Stimulated activated CD8-positive, alpha-beta memory T cell treated with anti-CD3 and anti-CD28 coated beads, Interleukin-12 subunit alpha, Interleukin-12 subunit beta, amount 100 ng/mL, for 1 hour (primary cell): ENCODE measurements at places on chromosomes 11 and 22.

GRCh38 chr11:114166897-114167323, 107.4 kb downstream of the ZBTB16 start:
- no peak for DNase-seq

DNA sequence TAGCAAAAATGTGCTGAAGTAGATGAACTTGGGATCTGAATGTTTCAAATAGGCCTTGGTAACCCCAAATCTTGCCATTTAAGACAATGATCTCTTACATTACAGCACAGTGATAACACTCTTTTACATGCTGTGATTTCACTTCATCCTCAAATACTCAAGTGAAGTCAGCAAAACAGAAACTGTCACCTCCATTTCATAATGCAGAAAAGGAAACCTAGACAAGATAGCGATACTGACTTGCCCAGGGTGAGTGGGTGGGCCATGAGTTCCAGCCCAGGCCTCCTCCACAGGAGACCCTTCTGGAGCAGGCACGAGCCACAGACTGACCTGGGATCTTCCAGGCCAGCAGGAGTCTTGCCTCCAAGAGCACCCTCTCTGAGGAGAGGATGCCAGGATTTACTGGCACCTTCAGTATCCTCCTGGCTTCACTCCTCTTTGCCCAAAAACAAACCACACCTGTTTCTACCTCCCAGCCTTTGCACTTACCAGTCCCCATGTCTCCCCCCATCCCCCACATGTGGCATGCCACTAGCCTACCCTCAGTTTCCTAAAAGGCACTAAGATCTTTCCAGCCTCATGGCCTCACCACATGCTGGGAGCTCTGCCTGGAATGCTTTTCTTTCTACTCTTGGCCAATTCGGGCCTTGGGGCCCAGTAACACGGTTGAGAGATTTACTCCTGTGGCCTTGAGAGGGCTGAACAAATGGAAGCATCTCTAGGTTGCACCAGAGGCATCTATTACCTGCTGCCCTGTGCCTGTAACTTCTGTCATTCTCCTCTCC, 1.9 kb upstream of the DGAT2 start:
- DNase-seq, result no peak

DNA sequence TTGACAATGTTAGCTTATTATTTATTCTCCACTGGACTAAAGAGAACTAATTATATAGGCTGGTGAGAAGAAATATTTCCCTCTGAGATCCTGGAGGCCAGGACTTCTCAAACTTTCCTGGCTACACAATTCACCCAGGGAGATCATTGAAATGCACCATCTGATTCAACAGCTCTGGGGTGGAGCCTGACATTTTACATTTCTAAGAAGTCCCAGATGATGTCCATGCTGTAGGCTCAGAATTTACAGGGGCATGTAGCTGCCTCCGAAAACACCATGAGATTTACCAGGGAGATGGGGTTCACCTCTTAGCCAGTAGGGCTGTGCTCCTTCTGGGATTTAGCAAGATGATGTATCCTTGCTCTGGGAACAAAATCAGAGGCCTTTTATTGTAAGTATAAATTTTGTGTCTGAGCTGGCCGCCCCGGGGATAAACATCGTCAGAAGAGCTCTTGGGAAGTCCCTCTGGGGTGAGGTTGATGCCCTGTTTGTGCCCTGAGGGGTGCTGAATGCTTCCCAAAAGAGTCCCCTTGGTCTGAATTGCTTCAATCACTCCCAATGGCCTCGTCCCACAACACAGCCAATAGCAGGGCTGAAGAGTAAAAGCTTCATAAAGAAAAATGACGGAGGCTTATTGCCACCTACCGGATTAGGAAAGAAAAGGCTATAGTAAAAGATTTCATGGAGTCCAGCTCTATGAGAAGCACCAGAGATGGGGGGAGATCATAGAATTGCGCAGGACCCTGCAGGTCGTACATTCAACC, 33.4 kb upstream of the API5 start:
- DNase-seq, result no peak

DNA sequence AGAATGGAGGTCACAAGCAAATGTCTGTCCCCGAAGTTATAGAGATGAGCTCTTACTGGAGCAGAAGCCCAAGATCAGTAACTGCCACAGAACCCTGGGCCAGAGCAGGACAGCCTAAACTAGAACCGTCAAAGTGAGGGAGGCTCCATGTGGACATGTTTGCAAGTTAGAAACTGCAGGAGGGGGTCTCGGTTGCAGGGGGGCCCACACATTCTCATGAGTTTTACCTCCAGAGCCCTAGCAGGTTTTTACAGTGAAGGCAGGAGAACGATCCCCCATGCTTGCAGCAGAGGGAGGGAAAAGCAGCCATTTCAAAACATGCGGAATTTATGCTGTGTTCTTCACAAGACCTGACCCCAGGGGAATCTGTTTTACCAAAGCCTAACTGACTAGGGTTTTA, 133.5 kb upstream of the B3GAT1 start:
- no peak for DNase-seq

DNA sequence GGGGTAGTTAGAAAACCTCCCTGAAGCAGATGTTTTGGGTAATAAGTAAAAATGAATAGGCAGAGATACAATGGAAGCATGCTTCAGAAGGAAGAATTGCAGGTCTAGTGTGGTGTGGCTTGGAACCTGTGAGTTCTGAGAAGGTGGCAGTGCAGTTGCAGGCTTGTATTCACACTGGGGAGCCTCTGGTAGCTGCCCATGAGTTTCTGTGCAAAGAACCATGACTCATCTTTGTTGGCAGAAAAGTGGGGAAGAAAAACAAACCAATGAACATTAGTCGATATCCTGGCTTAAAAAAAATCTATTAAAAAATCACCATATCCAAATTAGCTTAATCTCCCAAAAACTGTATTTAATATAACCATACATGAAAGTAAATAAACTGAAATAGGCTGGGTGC, 232.6 kb downstream of the FAT3 start:
- no peak for DNase-seq

- no peak for DNase-seq
These were observed 21.4 kb upstream of the DKK3 start for GRCh38 chr11:12029738-12030363.

DNA sequence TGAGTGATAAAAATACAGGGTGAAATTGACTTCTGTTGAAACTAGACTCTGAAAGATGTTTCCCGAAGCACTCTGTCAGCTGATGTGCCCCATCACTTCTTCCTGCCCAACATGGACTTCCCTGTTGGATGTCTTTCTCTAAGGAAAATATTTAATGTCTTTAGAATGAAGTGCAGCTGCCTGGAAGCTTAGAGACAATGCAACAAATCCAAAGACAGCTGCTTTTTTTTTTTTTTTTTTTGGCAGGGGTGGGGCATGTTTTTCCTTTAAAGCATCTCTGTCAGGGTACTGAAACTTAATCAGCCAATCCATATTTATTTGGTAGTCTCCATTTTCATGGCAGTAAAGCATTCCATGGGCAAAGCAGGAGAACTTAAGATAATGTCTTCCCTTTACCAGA, 5.9 kb downstream of the JAM3 start:
- no peak for DNase-seq

GRCh38 chr11:128318856-128319474, 268.4 kb downstream of the ETS1 start:
- DNase-seq, result peak; percentile 55

DNA sequence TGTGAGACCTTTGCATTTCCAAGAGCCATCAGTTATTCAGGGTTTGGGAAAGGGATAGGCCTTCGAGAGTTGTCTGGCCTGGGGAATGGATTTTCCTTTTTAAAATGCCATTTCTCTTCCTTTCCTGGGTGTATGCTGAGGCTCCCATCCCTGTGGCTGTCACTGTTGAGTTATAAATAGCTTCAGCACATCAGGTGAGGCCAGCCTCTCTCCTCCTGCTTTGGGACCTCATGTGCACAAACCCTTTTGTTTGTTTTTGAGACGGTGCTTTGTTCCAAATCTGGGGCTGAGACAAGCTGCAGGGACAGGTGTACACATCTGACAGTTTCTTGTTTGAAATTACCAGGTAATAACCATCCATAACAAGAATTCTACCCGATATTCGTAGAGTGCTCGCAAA, 1.3 kb downstream of the TEF start:
- DNase-seq, result no peak

DNA sequence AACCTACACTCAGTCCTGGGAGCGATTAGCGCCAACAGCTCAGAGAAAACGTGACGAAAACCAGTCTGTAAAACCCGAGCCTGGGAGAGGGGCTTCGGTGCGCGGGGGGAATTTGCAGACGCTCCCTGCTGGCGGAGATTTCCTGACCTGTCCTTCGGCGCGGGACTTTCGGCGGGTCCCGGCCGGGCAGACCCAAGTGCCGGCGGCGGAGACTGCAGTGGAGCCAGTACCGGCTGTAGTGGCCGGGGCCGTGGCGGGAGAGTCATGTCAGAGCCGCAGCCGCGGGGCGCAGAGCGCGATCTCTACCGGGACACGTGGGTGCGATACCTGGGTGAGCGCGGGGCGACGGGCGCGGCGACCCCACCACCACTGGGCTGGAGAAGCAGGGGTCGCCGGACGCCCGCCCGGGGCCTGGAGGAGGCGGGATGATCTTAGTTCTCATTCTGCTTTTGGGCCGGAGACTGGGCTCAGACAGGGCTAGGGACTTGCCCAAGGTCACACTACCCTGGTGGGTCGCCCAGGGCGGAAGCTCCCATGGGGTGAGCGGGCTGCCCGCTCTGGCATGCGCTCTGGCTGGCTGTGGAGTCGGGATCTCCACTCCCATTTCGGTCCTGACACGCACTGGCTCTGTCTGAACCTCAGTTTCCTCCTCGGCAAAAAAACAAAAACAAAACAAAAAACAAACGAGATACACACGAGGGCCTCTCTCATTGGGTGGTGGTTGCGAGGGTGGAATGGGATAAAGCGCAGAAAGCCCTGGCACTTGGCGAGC, at the start of gene MTFP1:
Gene MTFP1 (plus strand): TSS at position 153 of the 772 bp plus-strand sequence. CDS start 112 bp downstream, at position 265.
- DNase-seq, result no peak

- DNase-seq, result no peak
These were observed 1167.3 kb downstream of the TBC1D22A start for GRCh38 chr22:47929646-47930185.

- no peak for DNase-seq
These were observed 47.3 kb downstream of the NRXN2 start for GRCh38 chr11:64675450-64676260.

DNA sequence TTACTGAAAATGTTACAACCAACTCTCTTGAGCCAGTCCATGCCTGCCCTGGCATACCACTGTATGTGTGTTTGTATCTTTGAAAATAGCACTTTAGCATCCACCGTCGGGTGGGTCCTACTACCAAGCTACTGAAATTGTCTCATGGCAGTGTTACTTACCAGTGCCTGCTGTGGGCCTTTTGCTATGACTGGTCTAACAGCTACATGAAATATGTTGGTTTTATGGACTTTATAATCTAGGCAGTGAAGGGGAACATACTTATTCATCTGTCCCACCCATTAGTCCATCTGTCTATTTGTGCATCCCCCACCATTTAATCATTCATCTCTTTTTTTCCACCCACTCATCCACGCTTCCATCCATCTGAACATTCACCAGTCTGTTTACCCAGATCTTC, 106.0 kb downstream of the NAV2 start:
- no peak for DNase-seq

GRCh38 chr11:63537293-63538101, 889 bp downstream of the PLAAT4 start:
- no peak for DNase-seq
